ENCODE measurements at places on chromosomes 3 and 15.

- no peak for DNase-seq
Observed at GRCh38 chr15:69782809-69783208, 314.9 kb downstream of the TLE3 start.

DNA sequence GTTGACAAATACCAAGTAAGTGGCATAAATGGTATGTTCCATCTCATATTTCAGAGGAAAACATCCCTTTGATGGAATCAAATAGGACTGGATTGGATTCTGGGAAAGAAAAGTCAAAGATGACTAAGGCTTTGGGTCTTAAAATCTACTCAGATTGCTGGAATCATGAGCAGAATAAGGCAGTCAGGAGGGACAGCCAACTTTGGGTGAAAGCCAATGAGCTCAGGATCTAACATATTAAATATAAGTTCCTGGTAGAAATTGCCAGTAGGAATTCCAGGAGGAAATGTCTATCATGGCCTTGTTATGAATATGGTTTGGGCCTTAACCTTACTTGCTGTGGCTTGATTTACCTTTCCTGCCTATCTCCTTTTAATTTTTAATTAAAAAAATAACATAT is 55.3 kb downstream of the ISL2 start:
- no peak for DNase-seq

DNA sequence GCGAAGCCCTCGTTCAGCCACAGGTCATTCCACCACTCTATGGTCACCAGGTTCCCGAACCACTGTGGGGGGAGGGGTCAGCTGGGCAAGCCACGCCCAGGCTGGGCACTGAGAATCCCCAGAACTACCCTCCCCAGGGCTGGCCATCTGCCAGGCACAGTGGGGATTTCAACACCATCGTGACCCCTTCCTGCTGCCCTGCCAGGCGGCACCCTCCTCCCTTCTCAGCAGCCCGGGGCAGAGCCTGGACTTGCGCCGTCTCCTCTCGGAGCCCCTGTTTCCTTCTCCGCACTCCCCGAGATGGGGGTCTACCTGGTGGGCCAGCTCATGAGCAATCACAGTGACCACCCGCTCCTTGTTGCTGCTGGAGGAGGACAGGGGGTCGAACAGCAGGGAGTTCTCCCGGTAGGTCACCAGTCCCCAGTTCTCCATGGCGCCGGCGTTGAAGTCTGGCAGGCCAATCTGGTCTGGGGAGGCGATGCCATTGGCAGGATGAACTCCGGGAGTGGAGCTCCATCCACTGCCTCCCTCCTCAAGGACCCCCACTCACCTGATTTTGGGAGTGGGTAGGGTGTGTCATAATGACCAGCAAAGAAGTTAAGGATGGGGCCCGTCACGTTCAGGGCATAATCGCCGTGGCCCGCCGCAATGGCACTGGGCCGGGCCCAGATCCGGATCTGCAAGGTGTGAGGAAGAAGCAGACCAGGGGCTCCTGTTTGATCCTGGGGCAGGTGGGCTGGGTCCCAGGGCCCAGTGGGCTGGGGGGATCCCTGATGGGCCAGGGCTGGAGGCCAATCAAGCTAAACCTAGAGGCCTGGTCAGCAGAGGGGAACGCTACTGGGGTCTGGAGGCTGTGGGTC is 10.5 kb downstream of the ANPEP start:
- no peak for DNase-seq

DNA sequence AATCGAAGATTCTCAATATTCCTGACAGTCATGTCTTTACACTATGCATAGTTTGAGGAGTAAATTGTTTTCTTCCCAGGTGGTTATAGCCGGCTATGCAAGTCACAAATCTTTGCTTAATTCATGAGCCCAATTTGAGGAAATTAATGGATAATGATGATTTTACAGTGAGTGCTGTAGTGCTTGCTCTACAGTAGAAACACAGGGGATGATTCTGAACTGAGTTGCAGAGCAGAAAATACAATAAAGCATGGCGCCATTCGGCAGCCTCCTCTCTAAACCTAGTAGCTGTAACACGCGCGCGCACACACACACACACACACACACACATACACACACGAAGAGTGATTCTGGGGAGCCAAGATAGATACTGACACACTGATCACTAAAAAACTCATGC is 181.7 kb upstream of the DPH6 start:
- DNase-seq, result no peak

Data from astrocyte of the spinal cord (primary cell).